ENCODE measurements at places on chromosomes 5 and 9.
A peak's percentile ranks its signal among the peaks of the same experiment; 100 is the strongest.

- DNase-seq, result no peak
These were observed 410.2 kb upstream of the SLC30A5 start for GRCh38 chr5:68683632-68684036.

DNA sequence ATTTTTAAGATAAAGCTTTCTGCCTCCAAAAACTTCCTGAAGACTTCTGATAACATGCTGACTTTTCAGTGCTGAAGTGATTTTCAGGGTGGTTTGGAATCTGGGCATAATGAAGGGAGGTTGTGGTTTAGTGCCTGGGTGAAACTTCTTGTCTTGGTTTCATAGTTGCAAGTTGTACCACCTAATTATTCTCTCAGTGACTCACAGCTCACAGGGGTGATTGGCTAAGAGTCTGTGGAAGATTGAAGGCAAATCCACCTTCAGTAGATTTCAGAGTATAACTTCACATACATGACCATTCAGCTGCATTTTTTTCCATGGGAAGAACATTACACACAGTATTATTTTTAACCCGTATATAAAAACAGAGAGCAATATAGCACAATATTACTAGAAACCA lies 199.9 kb downstream of the PTTG1 start:
- DNase-seq, result no peak

DNA sequence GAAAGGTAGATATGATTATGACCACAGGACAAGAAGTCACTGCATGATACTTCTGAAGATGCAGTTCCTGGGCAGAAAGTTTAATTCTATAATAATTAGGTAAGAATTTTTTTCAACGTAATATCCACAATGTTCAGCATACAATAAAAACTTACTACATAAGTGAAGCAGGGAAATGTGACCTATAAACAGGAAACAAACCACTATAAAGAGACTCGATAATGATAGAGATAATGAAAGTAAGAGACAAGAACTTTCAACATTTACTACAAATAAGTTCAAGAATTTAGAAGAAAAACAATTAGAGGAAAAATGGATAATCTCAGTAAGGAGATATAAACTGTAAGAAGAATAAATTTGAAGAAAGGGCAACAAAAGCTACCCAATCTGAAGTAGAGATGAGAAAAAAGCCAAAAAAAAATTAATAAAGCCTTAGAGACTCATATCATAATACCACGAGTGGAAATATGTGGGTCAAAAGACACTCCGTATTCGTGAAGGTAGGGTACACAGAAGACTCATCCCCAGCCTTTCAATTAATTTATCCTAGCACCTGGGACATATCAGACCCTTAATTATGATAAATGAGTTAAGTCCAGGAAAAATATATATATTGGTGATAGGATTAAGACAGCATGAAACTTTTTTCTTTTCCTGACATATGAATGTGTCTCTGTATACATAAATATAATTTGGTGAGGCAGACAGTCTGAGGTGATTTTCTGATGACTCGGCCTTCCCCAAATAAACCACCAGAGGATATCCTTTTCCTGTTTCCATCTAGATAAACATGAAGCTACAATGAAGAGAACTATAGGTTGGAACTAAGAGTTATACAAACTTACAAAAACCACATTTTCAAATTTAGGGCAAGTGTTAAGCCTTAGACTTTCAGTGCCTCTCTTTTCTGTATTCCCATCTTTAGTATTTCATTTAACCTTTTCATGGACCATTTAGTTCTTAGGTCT lies 120.4 kb downstream of the RAPGEF6 start:
- no peak for DNase-seq

GRCh38 chr9:89458768-89459496 lies 39.0 kb downstream of the SEMA4D start:
- DNase-seq, result no peak

DNA sequence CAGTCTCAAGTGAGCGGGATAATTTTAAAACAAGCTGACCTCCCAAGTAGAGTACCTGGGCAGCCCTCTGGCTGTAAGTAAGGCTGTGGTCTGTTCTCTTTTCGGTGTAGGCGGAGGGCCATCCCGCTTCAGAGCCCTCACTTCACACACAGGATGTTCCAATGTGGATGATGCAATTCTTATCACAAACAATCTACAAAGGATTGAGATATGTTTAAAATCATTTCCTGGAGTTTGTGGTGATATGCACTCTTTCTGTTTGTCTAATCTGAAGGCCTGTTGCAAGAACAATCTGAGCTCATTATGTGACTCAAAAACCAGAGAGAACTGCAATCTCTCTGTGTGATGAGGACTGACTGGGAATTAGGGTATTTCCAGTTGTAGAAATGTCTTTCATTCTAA lies 42.5 kb downstream of the ITGA2 start:
- peak; percentile 12 for DNase-seq

GRCh38 chr9:33690143-33690933 lies 105.0 kb upstream of the PRSS3 start:
- DNase-seq, result no peak

DNA sequence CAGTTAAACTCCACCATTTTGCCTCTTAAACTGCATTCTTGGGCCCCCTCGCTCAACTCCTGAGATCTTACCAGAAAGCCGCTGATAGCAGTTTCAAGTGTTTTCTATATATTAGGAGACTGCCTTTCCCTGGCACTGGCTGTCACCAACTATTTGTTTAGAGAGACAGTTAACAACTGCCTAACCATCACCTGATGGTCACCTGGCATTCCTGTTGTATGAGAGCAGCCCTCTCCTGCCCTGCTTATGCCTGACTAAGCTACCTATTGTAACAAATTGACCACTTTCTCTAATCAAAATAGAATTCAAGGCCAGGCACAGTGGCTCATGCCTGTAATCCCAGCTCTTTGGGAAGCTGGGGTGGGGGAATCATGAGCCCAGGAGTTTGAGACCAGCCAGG lies 28.0 kb upstream of the SIL1 start:
- DNase-seq, result no peak

DNA sequence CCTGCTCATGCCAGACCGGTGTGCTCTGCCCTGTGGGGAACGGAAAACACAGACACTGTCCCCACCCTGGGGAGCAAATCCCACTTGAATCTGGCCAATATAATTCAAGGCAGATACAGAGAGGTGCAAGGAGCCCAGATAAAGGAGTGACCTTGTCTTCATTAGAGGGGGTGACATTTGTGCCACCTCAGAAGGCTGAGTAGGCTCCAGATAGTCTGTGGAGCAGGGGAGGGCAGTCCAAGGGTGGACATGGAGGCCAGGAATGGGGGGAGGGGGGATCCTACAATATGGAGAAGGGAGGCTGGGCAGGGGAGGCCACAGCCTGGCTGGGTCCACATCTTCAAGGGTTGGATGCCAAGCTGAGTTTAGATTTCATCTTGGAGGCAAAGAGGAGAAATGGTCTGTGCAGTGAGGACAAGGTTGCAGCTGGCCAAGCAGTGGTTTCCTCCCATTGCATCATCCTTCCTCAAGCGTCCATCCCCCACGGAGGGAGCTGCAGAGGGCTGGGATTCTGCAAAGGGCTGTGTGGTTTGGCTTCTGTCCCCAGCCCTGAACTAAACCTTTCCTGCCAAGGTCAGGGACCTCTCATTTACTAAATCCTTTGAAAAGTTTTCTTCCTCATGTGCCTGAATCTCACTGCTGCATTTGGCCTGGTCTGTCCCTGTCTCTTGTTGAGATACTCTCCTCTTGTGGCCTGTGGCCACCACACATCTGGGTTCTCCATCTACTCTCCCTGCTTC lies 60.1 kb downstream of the GALNT12 start:
- no peak for DNase-seq

DNA sequence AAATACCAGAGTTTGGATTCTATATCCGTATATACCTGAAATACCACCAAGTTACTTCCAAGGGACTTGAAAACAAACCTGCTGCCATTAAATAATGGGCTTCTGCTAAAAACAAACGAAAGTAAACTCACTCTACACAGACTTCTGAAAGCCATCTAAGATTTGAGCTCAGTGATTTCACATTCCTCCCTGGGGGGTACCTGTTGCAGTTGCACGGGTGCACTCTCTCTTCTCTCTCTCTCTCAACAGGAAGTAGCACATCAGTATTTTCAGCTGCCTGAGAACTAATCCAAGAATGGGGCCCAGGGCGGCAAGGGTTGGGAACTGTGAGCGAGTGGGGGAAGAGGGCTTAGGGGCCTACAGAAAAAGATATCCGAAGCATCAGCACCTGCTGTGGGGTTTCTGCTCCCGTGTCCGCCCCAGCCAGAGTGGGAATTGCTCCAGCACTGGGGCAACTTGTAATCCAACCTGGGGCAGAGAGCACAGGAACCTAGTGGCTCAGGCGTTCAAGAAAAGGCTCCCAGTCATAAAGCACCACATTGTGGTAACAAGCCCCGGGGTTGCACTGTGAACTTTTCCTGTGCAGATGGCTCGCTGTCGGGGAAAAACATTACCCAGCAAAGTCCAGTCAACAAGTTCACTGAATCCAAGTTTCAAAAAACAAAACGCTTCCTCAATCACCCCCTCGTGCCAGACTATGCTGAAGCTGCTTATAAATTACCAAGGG lies 99.8 kb downstream of the EFNA5 start:
- DNase-seq, result no peak

DNA sequence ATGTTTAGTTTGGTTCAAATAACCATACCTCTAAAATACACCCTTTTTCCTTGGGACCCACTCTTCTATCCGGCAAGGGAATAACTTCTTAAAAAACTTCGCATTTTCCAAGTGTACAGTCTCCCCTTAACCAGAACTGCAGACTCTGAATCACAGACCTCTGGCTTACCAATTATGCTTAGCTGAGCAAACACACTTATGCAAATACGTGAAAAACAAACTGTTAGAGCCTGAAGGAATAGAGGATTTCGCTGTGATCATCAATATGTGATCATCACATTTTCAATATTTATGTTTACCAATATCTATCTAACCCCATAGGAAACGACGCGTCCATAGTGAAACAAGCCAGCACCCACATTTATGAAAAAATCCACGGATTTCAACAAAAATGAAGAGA lies 1.3 kb downstream of the LPAR1 start:
- DNase-seq, result no peak

DNA sequence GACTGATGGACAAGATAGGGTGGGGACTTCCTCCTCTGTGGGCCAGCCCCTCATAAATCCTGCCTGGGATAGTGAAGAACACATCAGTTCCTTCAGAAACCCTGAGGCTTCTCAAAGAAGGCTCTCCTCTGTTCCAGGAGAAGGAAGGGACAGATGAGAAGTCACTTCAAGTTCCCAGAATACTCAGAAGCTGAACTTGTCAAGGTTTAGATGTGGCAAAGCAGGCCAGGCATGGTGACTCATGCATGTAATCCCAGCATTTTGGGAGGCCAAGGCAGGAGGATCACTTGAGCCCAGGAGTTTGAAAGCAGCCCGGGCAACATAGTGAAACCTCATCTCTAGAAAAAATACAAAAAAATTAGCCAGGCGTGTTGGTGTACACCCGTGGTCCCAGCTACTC lies 38.5 kb downstream of the STOM start:
- DNase-seq, result no peak

DNA sequence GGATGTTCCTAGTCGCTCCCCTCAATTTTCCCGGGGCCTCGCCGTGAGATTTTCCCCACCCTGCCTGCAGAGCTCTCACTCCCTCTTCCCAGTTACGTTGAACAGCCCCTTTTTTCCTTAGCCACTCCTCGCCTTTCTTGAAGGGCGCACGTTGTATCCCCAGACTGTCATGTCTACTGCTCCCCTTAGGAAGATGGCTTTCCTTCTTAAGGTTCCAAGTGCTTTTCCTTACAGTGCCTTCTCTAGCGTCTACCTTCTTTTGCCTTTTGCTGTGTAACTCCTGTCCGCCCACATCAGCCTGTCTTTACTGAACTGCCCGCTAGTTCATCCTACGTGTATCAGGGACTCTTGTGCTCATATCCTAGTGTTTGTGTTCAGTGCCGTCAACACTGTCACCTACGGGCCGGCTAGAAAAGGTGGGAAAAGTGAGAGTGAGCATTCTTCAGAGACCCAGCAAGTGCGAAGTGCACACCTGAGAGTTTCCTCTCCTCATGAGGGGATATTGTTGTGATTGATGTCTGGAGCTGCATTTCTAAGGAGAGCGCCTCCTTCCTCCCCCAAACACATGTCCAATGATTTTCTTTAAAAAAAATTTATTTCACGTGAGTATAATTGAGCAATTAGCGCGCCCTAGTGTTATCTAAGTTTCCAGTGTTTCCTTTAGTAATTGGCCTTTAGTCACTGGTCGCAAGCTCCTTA lies 764 bp downstream of the CAMLG start:
- peak; percentile 11 for DNase-seq

DNA sequence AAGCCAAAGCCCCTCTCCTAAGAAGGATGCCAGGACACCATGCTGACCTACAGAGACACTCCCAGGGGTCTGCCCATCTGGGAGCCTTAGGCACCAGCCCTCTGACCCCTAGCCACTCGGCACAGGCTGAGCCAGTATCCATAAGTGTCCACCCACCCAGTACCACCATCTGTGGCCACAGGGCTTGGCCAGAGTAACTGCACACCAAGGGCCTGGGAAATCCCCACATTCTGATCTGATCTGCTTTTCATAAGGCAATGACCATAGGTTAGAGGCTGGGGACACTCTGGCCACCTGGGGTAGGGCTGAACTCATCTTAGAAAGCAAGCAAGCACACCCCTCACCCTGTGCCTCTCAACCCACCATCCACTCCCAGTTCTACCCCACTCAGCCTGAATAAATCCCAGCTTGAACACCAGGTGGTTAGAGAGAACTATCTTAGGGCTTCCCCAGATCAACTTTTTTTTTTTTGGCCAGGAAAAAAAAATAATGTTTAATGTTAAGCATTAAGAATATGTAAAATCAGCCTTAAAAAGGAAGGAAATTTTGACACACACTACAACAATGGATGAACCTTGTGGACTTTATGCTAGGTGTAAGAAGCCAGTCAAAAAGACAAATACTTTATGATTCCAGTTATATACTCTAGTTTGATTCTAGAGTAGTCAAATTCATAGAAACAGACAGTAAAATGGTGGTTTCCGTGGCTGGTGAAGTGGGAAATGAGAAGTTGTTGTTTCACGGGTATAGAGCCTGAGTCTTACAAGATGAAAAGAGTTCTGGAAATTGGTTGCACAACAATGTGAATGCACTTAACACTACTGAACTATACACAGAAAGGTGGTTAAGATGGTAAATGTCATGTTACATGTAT lies 6.2 kb downstream of the GNPDA1 start:
- DNase-seq, result no peak

GRCh38 chr9:82882138-82882537 lies 180.8 kb downstream of the RASEF start:
- DNase-seq, result no peak

- DNase-seq, result no peak
These were observed 14.4 kb upstream of the BOD1 start for GRCh38 chr5:173630724-173631365.

- DNase-seq, result no peak
These were observed 220.2 kb downstream of the EFNA5 start for GRCh38 chr5:107450531-107450930.
